ENCODE measurements at places on chromosomes 11 and 22. TPM values are rescaled to one million over a fixed set of nuclear protein-coding genes. Genes with fewer than 3 reads are reported as not detected.

CHRM4 gene
- 0.21 TPM for total RNA-seq

CNGA4 gene
- total RNA-seq: not detected

TRIM34 gene
- total RNA-seq: 3.4 TPM

C11orf86 gene
- total RNA-seq: not detected

THY1 gene
- total RNA-seq: 6.1 TPM

SLC5A1 gene
- 81.5 TPM for total RNA-seq

OR52E2 gene
- total RNA-seq: not detected

TSSK2 gene
- not detected for total RNA-seq

HBG1 gene
- total RNA-seq: not detected

KIAA1671 gene
- 20.7 TPM for total RNA-seq

GAB4 gene
- not detected for total RNA-seq

SYT13 gene
- 12.1 TPM for total RNA-seq

PRDX5 gene
- total RNA-seq: 264 TPM

TCN2 gene
- 20.9 TPM for total RNA-seq

MYBPC3 gene
- total RNA-seq: 966 TPM

RGL4 gene
- 0.44 TPM for total RNA-seq

MRGPRE gene
- total RNA-seq: not detected

KDM4D gene
- 0.80 TPM for total RNA-seq

SLC22A8 gene
- total RNA-seq: not detected

CRYBA4 gene
- not detected for total RNA-seq

HOATZ gene
- not detected for total RNA-seq

GLYAT gene
- total RNA-seq: 1.2 TPM

CATSPER1 gene
- total RNA-seq: 0.26 TPM

ZNF70 gene
- 4.9 TPM for total RNA-seq

NXPE1 gene
- total RNA-seq: not detected

SDHD gene
- 158 TPM for total RNA-seq

PIWIL4 gene
- 1.5 TPM for total RNA-seq

ADAMTS8 gene
- 3.3 TPM for total RNA-seq

PNPLA5 gene
- not detected for total RNA-seq

SLC43A1 gene
- total RNA-seq: 7.2 TPM

VSIG2 gene
- 0.88 TPM for total RNA-seq

OR51B2 gene
- total RNA-seq: not detected

ANO9 gene
- total RNA-seq: 0.55 TPM

GSTT2B gene
- total RNA-seq: 4.8 TPM

DEUP1 gene
- not detected for total RNA-seq

SC5D gene
- 29.5 TPM for total RNA-seq

SHISAL1 gene
- 1.4 TPM for total RNA-seq

TRIM29 gene
- 0.50 TPM for total RNA-seq

IFITM1 gene
- total RNA-seq: 151 TPM

PRODH gene
- 2.3 TPM for total RNA-seq

PGA3 gene
- 3.6 TPM for total RNA-seq
